ENCODE measurements at places on chromosomes 12 and 14. TPM values are rescaled to one million over a fixed set of nuclear protein-coding genes. Genes with fewer than 3 reads are reported as not detected.

The INHBC gene
- polyA plus RNA-seq: not detected

The GPN3 gene
- polyA plus RNA-seq: 9.6 TPM

- H3K27me3 ChIP-seq: no peaks in the 10 kb centered on the region
- H3K27ac ChIP-seq: peak overlapping the region; percentile 39
- H3K4me3 ChIP-seq: no peak overlapping the region
- no peaks in the 10 kb centered on the region for H3K36me3 ChIP-seq
- peaks cover 18% of the 10 kb centered on the region for H3K4me1 ChIP-seq
These were observed 5.9 kb downstream of the DGLUCY start for GRCh38 chr14:91119556-91120311.

The MRPL51 gene
- 67.2 TPM for polyA plus RNA-seq

The NINJ2 gene
- polyA plus RNA-seq: 2.0 TPM

The ALDH1L2 gene
- polyA plus RNA-seq: 0.57 TPM

GRCh38 chr14:102898298-102898697, 24.2 kb upstream of the AMN start:
- no peak overlapping the region for H3K4me3 ChIP-seq
- H3K36me3 ChIP-seq: peaks cover 5% of the 10 kb centered on the region
- no peak for DNase-seq
- H3K27me3 ChIP-seq: no peaks in the 10 kb centered on the region

DNA sequence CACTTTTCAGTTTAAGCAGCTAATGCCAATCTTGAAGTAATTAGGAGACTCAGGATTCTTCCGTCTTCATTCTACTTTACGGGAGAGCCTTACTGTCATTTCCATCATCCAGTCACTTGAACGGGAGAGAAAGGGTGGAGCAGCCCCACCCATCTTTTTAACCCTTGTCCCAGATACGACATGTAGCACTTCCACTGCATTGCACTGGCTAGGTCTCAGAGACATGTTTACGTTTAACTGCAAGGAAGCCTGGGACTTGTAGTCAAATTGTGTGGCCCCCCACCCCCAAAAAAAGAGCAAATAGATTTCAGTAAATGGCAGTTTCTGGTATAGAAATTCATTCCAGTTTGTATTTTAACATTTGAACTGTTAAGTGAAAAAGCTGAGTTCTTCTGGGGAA, 46.1 kb upstream of the SYT1 start:
- no peaks in the 10 kb centered on the region for H3K36me3 ChIP-seq
- no peak overlapping the region for H3K27ac ChIP-seq
- H3K4me1 ChIP-seq: no peaks in the 10 kb centered on the region
- no peaks in the 10 kb centered on the region for H3K27me3 ChIP-seq
- DNase-seq: no peak

Data from adrenal gland (tissue), 19 donors.